ENCODE measurements at places on chromosomes 7 and 10. TPM values are rescaled to one million over a fixed set of nuclear protein-coding genes. Genes with fewer than 3 reads are reported as not detected.
A peak's percentile ranks its signal among the peaks of the same experiment; 100 is the strongest.

DNA sequence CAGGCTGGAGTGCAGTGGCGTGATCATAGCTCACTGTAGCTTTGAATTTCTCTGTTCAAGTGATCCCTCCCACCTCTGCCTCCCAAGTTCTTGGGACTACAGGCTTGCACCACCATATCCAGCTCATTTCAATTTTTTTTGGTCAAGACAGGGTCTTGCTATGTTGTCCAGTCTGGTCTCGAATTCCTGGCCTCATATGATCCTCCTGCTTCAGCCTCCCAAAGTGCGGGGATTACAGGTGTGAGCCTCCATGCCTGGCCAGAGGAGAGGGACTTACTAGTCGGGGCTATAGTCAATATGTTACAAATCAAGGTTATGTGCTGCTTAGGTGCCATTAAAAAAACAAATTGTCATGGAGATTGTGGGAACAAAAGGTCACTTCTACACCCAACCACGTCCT, 105.3 kb upstream of the GALNT17 start:
- no peaks in the 10 kb centered on the region for H3K4me1 ChIP-seq
- no peaks in the 10 kb centered on the region for H3K27me3 ChIP-seq
- no peaks in the 10 kb centered on the region for H3K36me3 ChIP-seq
- no peak for DNase-seq
- no peak overlapping the region for H3K27ac ChIP-seq
- no peak overlapping the region for H3K4me3 ChIP-seq

The NACAD gene
- 1.2 TPM for total RNA-seq

GRCh38 chr7:151520419-151521261, 945 bp upstream of the RHEB start:
- H3K27ac ChIP-seq, result peak overlapping the region; percentile 99
- H3K4me1 ChIP-seq, result no peaks in the 10 kb centered on the region
- H3K27me3 ChIP-seq, result no peaks in the 10 kb centered on the region
- H3K4me3 ChIP-seq, result no peak overlapping the region
- no peaks in the 10 kb centered on the region for H3K36me3 ChIP-seq
- DNase-seq, result peak; percentile 21

- no peaks in the 10 kb centered on the region for H3K4me1 ChIP-seq
- H3K4me3 ChIP-seq, result no peak overlapping the region
- no peaks in the 10 kb centered on the region for H3K27me3 ChIP-seq
- DNase-seq, result no peak
These were observed 4.4 kb upstream of the ABHD11 start for GRCh38 chr7:73742753-73743641.

The STRA8 gene
- total RNA-seq, result not detected

DNA sequence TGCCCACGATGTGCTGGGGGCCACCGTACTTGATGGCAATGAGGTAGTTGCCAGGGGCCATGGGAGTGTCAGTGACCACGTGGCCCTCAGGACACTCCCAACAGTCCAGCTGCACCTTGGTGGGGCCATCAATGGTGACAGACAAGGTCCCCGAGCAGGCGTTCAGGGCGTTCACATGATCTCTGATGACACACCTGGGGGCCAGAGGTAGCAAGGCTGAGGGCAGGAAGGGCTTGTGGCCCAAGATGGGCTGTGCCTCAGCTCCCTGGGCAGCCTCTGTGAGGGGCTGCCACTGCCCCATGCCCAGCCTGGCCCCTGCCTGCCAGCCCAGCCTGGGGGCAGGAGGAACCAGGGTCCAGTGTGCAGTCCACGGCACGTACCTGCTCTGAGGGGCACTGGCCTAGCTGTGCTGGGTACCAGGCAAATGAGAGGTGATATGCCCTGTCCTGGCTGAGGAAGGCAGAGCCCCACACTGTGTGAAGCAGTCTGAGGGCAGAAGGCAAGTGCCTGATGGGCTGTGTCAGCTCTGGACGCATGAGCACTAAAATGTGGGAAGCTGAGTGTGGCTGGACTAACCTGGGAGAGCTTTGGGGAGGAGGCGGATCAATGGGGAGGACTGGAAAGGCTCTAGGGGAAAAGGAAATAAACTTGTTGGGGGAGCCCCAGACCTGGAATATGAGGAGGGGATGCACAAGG, 3.5 kb upstream of the KCP start:
- H3K27me3 ChIP-seq, result peaks cover 63% of the 10 kb centered on the region
- no peaks in the 10 kb centered on the region for H3K4me1 ChIP-seq
- no peaks in the 10 kb centered on the region for H3K36me3 ChIP-seq
- DNase-seq, result no peak

- peaks cover 7% of the 10 kb centered on the region for H3K4me1 ChIP-seq
- H3K27ac ChIP-seq, result peak overlapping the region; percentile 96
- H3K27me3 ChIP-seq, result no peaks in the 10 kb centered on the region
These were observed 945 bp downstream of the ADO start for GRCh38 chr10:62805231-62806099.

DNA sequence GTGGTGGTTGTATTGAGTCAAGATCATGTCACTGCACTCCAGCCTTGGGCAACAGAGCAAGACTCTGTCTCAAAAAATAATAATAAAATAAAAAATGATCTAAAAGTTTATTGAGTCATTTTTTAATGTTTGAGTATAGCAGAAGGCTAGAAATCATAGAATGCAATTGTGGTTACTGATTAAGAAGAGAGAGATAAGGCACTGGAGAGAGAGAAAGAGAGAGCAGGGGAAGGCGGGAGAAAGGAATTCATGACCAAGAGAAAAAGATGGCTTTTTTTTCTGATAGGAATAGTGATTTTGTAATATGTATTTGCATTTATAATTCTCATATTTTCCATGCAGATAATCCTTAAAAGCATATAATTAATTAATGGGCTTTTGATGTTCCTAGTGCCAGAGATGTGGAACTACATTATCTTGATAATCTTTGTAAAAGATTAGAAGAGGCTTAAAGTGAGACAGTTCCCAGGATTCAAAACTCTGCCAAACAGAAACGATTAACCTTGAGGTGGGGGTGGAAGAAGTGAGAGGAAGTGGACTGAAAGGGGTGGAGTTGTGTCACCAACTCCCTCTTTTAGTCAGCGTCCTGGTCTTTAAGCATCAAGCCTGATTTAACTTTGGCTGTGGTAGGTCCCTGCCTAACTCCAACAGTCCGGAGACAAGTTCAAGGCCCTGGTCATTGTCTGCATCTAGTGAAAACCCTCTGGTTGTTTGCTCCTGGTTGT, 76.2 kb downstream of the CHN2 start:
- H3K27me3 ChIP-seq, result no peaks in the 10 kb centered on the region
- H3K36me3 ChIP-seq, result no peaks in the 10 kb centered on the region
- DNase-seq, result no peak
- H3K4me1 ChIP-seq, result no peaks in the 10 kb centered on the region

- H3K36me3 ChIP-seq, result no peaks in the 10 kb centered on the region
- peaks cover 6% of the 10 kb centered on the region for H3K27me3 ChIP-seq
- H3K4me1 ChIP-seq, result peaks cover 6% of the 10 kb centered on the region
These were observed 42.9 kb upstream of the SAMD8 start for GRCh38 chr10:75068523-75068922.
